Activated CD4-positive, alpha-beta T cell treated with anti-CD3 and anti-CD28 coated beads, Interleukin-2, amount 50 U/mL, for 4 hours (primary cell): ENCODE measurements at places on chromosomes 1 and 21.

GRCh38 chr1:89070509-89070908 is 5.5 kb upstream of the GBP1 start:
- no peak for DNase-seq

GRCh38 chr1:153832293-153832692 is 57.1 kb downstream of the SLC27A3 start:
- no peak for DNase-seq

GRCh38 chr1:150612014-150612345 is 17.4 kb downstream of the ENSA start:
- DNase-seq: no peak

- DNase-seq: no peak
Observed at GRCh38 chr1:214233856-214234634, 46.9 kb upstream of the SMYD2 start.

DNA sequence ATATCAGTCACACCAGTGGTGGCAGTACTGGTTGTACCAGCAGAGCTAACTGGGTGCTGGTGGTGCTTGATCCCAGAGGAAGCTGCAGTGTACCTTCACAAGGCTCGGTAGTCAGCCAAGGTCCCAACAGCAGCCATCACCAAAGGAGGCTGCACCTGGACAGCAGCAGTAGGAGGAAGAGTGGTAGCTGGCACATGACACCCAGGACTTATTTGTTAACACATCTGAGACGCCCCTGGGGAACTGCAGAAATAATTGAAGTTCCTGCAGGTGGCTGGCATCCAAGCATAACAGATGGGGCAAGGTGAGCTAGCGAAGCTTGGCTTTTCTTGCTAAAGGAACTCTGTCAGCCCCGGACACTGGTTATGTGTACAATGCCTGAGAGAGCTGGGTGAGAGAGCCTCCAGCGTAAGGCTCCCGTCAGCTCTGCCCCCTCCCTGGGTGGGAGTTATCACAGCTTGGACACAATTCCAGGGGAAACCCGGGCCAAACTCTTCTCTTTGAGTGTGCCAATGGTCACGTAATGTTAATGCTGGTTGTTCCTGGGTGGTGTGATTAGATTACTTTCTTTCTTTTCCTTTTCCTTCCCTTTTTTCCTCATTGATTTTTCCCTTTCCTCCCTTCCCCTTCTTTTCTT is 29.1 kb upstream of the PARP1 start:
- no peak for DNase-seq

GRCh38 chr21:34949499-34949898 is 99.6 kb downstream of the RUNX1 start:
- DNase-seq: no peak

DNA sequence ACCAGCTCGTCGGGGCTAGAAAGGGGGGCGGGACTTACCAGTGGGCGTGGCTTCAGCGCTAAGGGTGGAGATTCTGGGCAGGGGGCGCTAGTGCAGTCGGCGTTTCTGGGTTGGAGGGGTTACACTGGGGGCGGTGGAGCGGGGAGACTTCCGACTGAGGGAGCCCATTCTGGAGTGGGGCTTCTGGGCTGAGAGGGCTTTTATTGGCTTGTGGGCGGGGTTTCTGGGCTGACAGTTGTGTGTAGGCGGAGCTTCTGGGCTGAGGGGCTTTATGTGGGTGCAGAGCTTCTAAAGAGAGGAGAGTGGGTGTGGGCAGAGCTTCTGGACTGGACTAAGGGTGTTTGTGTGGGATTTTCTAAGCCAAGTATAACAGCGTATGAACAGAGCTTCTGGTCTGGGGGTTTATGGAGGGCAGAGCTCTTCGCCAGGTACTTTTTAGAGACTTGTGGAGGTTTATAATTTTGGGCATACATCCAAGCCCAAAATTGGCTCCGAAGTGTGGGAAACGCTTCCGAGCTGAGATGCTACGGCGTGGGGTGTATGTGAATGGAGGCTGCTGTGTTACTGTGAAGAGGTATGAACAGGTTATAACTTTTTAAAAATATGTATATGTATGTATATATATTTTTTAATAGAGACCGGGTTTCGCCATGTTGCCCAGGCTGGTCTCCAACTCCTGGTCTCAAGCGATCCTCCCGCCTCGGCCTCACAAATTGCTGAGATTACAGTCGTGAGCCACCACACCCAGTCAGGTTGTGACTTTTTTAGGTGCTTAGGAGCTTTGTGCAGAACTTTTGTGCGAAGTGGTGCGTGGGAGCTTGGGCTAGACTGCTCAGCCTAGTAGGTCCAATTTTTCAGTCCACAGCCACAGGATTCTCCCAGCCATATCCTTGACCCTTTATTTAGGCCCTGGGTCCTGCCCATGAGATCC is 825 bp downstream of the TMEM39B start:
- no peak for DNase-seq

DNA sequence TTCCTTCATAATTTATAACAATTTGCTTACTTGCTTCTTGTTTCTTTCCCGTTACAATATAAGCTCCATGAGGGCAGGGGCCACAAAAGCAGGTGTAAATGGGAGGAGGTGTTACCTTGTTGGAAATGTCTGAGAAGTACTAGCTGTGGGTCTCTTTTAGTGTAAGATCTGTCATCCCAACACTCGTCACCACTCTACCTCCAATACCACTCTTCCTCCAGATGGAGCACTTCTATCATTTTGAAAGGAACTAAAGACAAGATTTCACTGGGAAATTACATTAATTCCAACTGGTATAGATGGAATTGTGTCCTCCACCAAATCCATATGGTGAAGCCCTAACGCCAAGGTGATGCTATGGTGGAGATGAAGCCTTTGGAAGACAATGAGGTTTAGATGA is 53.0 kb upstream of the CPLANE2 start:
- DNase-seq: no peak

DNA sequence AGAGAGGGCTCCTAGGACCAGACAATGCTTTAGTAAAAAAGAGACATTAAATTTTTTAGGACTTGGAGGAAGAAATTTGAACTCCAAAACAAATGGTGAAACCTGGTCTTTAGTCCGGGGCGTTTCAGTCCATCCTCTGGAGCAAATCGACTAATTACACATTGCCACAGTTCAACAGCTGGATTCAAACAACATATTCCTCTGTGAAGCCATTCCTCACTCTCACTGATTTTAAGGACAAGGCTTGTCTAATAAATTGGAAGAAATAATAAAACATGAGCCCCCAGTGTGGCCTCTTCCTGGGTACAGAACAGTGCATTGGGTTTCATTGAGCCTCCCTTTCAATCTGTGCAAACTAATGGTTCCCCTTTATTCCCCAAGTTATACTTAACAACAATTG is 165.1 kb downstream of the UCK2 start:
- DNase-seq: no peak
